Stimulated activated CD4-positive, alpha-beta T cell treated with anti-CD3 and anti-CD28 coated beads, Interleukin-2, amount 100 ng/mL, for 48 hours (primary cell): ENCODE measurements at places on chromosomes 2 and 18.

DNA sequence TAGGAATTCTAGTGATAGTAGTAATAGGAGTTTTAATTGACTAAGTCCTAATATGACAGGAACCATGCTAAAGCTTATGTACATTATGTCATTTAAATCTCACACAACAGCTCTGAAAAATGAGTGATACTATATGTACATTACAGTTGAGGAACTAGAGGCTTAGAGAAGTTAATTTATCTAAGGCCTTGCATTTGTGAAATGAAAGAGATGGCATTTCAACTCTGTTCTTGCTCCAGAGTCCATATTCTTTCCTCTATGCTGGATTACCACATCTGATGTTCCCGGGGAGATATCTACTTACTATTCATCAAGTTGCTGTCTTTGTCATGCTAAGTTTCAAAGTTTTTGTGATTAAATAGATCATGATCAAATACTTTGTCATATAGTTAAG, 5.7 kb downstream of the AGPS start:
- no peak for DNase-seq

DNA sequence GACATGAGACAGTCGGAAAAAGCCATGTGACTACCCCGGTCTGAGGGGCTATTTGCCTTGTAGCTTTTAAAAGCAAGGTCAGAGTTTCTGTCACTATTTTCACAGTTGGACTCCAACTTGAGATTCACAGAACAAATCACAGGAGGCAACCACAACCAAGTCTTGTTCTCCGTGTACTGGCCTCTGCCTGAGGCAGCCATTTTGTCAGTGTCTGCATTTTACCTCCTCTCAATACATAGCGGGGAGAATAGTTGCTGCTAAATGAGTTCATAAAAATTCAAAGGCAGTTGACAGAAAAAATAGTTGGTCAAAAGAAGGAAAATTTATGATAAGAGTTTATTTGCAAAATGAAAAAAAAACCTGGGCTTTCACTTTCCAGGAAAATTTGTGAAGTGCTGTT, 501.4 kb downstream of the CCDC85A start:
- DNase-seq = no peak

DNA sequence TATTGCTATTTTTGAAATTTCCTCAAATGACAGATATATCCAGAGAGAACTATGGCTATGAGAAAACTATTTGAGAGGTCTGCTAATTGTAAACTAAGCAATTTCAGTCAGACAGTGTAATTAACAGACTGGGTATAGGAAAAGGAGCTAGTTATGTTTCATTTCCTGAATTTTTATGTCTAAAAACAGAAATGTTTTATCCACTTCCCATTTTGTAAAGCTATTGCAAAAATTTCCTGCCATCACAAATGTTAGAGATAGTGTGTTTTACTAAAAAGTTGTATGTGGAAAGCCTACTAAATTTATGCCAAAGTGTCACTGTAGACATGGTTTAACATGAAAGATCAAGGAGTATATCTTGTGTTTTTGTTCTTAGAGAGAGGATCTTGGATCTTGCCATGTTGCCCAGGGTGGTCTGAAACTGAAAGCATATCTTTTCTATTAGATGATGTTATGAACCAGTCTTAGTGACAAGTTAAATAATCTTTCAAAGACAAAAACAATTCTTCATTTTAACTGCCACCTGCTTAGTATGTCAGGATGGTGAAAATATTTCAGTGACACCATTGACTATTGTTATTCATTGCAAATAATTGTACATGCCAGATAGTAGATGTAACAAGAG, 40.5 kb upstream of the ITPRID2 start:
- no peak for DNase-seq

- no peak for DNase-seq
Measured at GRCh38 chr2:20494241-20494640, 47.4 kb downstream of the RHOB start.

DNA sequence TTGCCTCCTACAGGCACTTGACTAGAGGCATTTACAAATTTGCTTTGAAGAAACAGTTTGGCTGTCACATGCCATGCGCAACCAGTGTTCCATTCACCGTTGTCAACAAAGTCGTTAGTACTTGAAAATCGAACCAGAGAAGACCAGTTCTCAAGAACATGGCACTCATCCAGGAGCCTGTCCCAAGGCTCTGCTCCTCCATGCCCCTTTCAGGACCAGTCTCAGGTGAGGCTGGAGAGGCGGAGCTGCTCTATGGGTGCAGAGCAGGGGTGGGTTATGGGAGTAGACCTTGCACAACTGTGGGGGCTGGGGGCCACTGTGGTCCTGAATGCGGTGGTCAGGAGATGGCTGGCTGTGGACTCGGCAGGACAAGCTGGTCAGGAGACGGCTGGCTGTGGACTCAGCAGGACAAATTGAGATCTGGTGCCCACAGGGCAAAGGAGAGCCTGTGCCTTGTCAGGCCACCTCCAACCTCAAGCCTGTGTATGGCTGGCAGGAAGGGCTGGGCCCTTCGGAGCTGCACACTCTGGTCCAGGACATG, 12.3 kb upstream of the ATP9B start:
- DNase-seq = no peak

DNA sequence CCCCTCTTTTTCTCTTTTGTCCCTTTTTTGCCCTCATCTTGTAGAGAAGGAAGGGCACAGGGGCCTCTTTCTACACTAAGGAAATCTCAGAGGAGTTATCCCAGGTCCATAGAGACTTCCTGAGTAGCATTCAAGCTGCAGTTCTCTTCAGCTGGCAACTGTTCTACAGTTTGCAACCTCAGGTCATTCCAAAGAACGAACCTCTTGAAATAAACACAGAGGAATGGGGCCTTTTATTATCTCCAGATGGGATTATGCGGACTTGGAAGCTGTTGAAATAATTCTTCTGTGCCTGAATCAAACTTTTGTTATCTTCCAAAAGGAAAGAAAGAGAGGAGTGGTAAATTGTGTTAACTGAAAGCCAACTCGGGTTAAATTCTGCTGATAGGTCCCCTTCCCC, 31.0 kb upstream of the NFE2L2 start:
- no peak for DNase-seq

- DNase-seq = no peak
Measured at GRCh38 chr2:28390746-28391563, 1.7 kb upstream of the FOSL2 start.

- DNase-seq = no peak
Measured at GRCh38 chr2:209451209-209451834, 27.5 kb downstream of the MAP2 start.

DNA sequence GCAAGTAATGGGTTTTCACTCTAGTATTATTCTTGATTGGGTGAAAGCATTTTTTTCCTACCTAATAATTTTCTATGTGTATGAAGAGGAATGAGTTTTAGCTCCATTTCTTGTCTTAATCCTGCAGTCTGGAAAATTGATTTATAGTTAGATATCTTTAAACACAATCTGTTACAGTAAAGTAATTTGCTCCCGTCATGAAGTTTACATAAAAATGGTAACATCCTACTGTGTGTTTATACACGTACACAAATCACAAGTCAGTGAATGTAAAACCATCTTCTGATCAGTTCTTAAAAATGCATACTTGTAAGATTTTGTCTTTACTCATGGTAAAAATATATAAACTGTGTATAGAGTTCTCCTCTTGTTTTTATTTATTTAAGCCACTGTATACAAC, 51.1 kb downstream of the MAP2 start:
- no peak for DNase-seq

GRCh38 chr2:12465631-12466135, 251.1 kb upstream of the TRIB2 start:
- DNase-seq = no peak

DNA sequence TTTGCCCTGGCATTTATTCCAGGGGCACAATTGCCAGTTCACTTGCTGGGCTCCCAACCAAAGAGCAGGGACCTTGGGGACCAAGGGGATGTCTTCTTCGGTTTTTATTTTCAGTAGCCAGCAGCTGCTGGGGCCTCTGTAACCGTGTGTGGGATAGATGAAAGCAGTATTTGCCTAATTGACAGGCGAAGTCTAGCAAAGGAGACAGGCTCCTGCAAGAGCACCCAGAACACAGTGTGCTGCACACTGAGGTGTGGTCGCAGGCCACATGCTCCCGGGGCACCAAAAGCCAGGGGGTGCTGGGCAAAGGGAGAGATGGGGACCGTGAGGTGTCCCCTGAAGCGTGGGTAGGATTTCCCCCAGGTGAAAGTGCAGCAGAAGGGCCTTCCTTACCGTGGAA, 5.3 kb downstream of the SAG start:
- no peak for DNase-seq

DNA sequence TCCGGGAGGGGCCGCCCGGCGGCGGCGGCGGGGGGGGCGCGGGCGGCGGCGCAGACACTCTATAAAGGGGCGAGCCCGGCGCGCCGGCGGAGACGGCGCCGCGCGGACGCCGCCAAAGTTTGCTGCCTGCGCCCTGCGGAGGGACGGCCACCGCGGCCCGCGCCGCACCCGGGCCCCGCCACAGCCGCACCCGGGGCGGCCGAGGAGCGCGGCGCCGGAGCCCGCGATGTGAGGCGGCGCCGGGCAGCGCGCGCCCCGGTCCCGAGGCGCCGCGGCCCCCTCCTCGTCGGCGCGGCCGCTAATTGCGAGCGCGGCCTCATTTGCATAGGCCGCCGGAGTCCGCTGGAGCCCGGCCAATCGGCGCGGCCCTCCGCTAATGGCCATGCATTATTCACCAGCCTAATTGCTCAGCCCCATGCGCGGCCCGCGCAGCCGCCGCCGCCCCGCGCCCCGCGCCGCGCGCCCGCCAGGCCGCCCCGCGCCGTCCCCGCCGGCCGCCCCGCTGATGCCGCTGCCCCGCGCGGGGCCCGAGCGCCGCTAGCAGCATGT, at the start of gene SALL3:
TSS of gene SALL3 (plus strand) at position 89 of the 549 bp plus-strand sequence. CDS start at position 546, 457 bp downstream.
- no peak for DNase-seq

- DNase-seq = no peak
Measured at GRCh38 chr2:102069311-102069974, 73.1 kb upstream of the IL1R1 start.

DNA sequence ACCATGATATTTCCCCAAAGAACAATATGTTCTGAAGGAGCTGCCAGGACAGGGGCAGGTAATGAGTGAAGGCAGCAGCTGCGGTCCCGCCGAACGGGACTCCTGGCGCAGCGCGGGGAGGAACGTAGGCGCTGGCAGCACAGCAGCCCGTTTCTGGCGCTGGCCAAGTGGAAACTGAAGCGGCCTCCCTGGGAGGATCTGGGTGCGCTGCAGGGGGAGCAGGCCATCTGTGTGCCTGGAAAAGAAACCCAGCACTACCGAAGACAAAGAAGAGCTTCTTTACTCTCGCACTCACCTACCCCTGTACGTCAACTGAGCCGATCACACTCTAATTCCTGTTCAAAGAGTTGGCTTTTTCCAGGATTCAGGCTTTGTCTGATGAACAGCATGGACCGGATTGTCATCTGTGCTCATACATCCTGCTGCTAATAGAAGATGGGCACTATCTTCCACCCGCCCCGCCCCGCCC, 11.8 kb downstream of the G6PC2 start:
- DNase-seq = no peak

DNA sequence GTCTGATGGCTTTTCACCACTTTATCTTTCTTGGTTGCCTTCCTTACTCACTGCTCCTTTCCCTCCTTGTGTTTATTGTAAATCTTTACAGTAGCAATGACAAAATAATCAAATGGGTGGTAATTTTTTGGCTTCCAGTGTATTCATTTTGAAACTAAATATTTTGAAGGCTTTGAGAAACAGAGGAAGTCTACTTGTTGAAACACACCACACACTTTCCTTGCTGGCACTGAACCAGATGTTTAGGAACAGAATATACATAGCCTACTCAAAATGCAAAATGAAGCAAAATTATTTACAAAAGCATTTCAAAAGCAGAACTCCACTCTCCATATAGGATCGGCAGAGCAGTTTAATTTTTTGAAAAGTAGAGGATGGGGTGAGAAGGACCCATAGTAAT, 189.8 kb downstream of the LTBP1 start:
- DNase-seq = no peak
